Left colon (tissue), 2 donors: ENCODE measurements at places on chromosomes 12 and 14. TPM values are rescaled to one million over a fixed set of nuclear protein-coding genes. Genes with fewer than 3 reads are reported as not detected.

DNA sequence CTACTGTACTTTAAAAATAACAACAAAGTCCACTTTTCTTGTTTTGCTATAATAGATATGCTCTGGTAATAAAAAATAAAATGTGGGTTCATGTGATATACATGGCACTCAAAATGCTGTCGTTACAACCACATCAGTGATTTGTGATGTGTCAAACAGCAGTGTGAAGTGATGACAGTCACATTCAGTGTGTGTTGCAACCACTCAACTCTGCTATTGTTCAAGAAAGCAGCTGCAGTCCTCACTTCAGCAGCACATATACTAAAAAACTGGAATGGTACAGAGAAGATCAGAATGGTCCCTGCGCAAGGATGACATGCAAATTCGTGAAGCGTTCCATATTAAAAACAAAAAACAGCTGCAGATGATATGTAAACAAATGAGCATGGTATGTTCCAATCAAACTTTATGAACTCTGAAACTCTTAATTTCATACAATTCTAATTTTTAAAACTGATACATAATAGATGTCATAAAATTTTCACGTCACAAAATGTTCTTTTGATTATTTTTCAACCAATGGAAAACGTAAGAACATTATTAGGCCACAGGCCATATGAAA is 6.7 kb downstream of the TRMT5 start:
- no peak for DNase-seq

GLT1D1 gene
- not detected for total RNA-seq

DNA sequence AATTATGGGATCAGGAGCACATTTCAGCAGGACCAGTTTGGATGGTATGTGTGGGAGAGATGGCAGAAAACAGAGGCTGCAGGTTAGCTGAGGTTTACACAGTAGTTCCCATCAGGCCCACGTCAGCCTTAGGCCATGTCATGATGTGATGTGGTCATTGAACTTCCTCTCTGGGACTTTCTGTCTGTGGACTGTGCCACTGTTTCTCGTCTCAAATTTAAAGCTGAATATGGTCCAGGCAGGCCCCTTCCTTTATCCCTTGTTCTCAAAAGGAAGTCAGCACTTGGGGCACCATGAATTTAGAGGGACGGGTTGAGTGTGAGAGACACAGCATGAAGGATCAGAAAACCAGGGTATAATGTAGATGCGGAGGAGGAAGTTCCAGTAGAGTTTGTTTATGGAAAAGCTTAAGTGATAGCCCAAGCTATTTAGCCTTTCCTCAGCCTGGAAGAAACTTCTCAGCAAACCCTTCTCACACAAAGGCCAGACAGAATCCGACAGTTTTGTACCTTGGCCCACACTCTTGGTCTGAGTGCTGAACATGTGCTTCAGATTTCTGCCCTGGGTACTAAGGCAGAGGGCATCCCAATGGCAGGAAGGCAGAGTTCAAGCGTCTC is 3.6 kb upstream of the IGFBP6 start:
- DNase-seq, result no peak

IFNG-AS1 gene
- not detected for total RNA-seq

DNA sequence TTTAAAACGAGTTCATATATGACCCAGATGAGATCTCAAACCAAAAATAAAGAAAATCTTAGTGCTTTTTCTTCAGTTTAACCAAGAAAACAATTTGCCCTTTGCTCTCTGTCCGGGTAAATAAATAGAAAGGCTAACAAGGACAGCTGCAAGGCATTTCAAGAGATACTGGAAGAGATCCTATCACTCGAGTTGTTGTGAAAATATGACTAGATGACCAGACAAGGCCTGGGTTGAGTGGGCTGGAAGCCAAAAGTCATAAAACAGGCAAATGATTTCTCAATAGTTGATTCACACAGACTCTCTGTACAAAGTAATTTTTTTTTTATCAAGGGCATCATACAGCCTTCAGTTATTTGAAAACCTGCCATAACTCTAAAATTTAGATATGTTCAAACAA is 55.9 kb upstream of the AVPR1A start:
- DNase-seq, result no peak

DNA sequence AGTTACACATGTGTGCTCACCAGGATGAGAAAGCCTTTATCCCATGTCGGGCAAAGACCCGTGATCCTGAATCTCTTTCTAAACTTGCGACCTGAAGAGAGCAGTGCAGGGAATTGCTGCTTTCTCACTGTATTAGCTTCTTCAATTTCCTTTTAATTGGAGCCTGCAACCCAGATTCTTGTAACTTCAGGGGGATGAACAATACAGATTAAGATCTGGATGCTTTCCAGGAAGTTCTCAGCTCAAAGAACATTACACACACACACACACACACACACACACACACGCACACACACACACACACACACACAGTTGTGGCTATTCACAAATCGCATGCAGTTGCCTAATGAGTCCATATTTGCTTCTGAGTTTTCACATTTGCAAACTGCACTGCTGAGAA is 268.3 kb downstream of the NPAS3 start:
- no peak for DNase-seq

LRP1-AS gene
- total RNA-seq, result not detected

DNA sequence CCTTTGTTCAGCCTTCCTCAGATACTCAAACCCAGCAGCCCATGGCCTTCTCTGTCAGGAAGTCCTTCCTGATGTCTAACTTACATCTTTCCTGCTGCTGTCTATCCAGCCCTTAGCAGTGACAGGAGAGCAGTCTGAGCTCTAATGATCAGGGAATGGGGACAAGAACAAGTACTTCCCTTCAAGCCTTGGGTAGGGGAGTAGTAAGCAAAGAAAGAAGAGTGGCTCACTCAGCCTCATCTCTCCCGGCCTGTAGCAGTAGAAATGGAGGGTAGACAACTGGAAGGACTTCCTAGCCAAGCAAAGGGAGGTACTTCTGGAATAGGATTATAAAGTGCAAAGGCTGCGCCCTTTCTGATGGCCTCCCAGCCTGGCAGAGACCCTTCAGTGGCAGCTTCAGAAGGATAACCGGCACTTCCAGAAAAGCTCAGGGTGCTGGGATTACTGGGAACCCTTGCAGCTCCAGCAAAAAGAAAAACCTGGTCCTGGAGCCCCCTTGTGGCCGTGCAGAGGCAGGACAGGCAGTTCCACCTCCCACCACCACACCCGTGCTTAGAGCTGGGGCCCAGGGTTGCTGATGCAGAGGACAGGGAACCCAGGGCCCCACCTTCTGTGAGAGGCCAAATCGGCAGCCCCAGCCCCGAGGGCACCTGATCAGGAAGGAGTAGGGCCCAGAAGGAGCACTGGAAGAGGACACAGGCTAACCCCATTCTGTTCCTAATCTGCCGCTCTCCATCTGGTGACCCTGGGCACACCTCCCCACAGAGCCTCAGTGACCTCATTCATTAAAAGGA is 12.4 kb upstream of the SMUG1 start:
- DNase-seq, result peak; percentile 35

DNA sequence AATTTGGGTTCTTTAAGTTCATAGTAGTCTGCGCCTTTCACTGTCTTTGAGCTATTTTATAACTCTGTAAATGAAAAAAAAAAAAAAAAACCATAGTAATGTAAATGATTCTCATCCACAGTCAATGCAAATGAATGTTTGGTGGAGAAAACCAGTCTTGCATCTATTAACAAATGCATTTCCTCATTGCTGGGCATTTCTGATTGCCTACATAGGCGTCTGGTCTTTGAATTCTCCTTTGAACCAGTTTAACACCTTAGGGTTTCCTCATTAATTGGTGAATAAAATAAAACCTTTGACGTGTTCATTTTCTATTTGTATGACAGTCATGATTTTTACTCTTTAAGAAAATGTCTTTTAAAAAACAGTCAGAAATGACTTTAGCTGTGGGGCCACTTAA is 114.8 kb downstream of the C12orf75 start:
- no peak for DNase-seq

- DNase-seq, result no peak
Measured at GRCh38 chr14:60812987-60813386, 78.4 kb downstream of the MNAT1 start.

- DNase-seq, result no peak
Measured at GRCh38 chr14:33918256-33918655, 32.6 kb downstream of the EGLN3 start.

GRCh38 chr12:6165395-6165794 is 34.8 kb upstream of the CD9 start:
- no peak for DNase-seq

PLA2G1B gene
- not detected for total RNA-seq

FLVCR2 gene
- 19.8 TPM for total RNA-seq

CRY1 gene
- total RNA-seq, result 12.2 TPM

- no peak for DNase-seq
Measured at GRCh38 chr12:93311827-93312226, 65.9 kb upstream of the NUDT4 start.

- peak; percentile 48 for DNase-seq
Measured at GRCh38 chr12:46303039-46303666, 34.3 kb upstream of the SLC38A1 start.

SRRM4 gene
- not detected for total RNA-seq

DPY19L2 gene
- 1.7 TPM for total RNA-seq

GRCh38 chr12:570921-571794 is 92.1 kb downstream of the NINJ2 start:
- DNase-seq, result peak; percentile 79

DNA sequence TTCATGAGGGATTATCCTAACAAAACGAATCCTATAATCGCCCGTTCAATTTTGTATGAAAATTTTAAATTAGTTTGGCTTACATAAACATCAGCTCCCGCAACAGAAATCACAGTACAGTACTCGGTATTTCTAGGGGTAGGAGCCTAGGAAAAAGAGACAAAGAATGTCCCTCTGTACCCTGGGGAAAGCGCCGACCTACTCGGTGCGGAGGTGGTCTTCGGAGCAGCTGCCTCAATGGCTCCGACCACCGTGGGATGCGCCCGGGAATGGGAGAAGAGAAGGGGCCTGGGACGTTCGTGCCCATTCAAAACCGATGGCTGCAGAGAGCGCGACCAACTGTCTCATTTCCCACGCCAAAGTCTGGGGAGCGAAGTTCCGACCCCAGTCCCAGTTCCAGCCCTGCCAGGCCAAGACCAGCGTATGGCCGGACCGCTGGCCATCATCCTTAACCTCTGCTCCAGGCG is 618 bp downstream of the GNPNAT1 start:
- DNase-seq, result no peak

ASPG gene
- total RNA-seq, result 60.8 TPM

ASCL1 gene
- 0.47 TPM for total RNA-seq

TSHR gene
- total RNA-seq, result not detected
